ENCODE measurements at places on chromosomes 4 and X. TPM values are rescaled to one million over a fixed set of nuclear protein-coding genes. Genes with fewer than 3 reads are reported as not detected.

GRCh38 chr4:158714937-158715336 lies 8.3 kb downstream of the PPID start:
- no peak for DNase-seq

DNA sequence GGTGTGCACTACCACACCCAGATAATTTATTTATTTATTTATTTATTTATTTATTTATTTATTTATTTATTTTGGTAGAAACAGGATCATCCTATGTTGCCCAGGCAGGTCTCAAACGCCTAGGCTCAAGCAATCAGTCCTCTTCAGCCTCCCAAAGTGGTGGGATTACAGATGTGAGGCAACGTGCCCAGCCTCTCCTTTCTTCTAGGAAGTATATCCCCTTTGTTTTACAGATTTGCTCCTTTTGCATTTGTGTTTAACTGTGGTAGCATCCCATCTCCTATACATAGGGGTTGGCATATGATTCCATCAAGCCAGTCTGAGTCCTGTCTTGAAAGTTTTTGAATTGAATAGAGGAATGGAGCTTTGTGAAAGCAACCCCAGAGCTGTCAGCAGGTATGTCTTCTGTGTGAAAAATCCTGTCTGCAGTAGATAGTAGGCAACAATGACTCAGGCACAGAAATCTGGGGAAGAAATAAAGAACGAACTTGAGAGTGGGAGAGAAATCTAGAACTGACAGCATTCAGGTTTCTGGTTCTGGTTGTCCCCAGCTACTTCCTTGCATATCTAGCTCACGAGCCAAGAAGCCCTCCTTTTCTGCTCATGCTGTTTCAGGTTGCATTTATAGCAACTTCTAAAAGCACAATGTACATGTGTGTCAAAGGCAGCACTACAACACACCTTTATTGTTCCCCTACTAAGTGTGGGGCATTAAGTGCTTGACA lies 113.7 kb upstream of the LSM6 start:
- no peak for DNase-seq

GPR173 gene
- 2.2 TPM for total RNA-seq

DNA sequence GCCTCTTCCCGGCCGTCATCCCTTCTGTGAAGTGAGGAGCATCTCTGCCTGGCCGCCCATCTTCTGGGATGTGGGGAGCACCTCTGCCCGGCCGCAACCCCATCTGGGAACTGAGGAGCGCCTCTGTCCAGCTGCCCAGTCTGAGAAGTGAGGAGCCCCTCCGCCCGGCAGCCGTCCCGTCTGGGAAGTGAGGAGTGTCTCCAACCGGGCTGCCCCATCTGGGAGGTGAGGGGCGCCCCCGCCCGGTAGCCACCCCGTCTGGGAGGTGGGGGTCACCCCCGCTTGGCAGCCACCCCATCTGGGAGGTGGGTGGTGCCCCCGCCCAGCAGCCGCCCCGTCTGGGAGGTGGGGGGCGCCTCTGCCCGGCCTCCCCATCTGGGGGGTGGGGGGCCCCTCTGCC lies 142.3 kb downstream of the LAS1L start:
- no peak for DNase-seq

- no peak for DNase-seq
These were observed 125.1 kb downstream of the ARX start for GRCh38 chrX:24890677-24891076.

DNA sequence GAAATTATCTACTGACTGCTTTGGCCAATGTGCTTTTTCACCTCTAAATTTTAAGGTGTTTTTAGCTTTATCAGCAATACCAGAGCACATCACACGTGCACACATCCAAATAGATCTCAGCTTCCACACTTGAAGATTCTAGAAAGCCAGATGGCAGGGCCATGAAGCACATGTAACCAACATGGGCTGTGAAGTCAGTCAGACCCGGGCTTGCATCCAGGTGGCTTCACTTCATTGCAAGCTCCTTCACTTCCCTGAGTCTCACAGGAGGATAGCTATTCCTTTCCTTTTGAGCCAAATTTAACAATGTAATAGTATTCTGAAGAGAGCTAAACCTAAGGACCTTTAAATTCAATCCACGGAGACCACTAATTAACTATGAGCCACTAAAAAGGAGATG lies 86.5 kb downstream of the SH3RF1 start:
- DNase-seq, result no peak

DNA sequence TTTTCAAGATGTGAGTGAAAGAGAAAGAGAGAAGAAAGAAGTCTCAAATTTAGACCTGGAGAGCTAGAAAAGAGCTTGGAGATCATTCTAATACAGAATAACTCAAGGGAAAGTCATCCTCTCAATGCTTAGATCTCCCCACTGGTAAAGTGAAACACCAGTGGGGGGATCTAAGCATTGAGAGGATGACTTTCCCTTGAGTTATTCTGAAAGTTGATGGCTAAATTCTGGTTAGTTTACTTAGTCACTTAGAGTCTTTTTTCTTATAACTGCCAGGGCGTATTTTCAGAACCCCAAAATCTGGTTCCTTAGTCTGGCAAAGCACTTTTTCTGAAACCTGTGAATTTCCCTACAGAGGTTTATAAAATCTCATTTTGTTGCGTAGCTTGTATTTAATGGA lies 198.6 kb downstream of the ARHGAP24 start:
- no peak for DNase-seq

DNA sequence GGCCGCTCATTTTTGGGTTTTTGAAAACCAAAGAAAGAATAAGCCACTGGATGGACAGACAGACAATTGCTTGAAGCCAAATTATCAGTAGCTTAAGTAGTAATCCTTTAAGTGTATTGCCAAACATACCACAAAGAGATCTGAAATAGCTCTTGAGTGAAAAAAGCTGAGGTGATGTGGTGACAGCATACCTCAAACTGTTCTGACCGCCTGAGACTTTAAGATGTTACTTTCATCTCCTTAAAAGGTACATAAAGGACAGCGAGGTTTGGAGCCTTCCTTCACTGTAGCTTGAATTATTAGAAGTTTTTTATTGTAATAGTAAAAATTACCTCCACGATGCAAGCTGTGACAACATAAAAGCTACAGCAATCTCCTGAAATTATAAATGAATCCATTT lies 271.5 kb upstream of the FAM241A start:
- DNase-seq, result no peak

- DNase-seq, result no peak
These were observed 124.5 kb upstream of the PLAC1 start for GRCh38 chrX:134782796-134783195.

DNA sequence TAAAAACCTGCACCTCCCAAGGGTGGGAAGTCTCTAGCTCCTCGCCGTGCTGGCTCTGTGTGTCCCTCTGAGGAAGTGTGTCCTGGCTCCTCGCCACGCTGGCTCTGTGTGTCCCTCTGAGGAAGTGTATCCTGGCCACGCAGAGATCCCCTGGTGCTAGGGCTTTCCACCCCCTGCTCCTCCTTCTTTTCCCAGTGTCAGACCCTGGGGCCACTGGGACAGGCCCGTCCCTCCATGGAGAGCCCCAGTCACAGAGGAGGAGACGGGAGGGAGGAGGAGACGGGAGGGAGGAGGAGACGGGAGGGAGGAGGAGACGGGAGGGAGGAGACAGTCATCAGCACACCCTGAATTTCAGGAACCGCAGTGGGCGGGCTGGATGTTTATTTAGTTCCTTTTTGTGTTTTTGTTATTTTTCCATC lies 53.8 kb upstream of the HGFAC start:
- no peak for DNase-seq

DNA sequence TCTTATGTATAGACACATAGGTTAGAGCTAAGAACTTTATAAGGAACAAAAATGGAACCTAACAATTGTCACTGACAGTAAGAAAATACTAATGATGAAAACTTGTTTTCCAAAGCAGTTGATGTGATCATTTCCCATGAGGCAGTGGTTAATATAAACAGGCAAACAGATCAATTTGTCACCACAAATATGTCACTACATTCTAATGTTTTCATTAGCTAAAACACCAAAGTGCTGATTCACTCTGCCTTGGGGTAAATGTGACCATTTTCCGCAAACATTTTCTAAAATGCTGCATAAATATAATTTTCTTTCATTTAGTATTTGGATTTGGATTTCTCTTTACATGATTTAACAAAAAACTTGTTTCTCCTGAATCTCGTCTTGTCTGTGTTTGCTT lies 408.9 kb upstream of the CTSO start:
- DNase-seq, result no peak

MAGEH1 gene
- total RNA-seq, result 31.9 TPM

- DNase-seq, result no peak
These were observed 249.1 kb upstream of the BMP3 start for GRCh38 chr4:80781431-80781830.

TKTL2 gene
- total RNA-seq, result not detected

GRCh38 chr4:152510349-152511147 lies 25.3 kb downstream of the FBXW7 start:
- no peak for DNase-seq

DNA sequence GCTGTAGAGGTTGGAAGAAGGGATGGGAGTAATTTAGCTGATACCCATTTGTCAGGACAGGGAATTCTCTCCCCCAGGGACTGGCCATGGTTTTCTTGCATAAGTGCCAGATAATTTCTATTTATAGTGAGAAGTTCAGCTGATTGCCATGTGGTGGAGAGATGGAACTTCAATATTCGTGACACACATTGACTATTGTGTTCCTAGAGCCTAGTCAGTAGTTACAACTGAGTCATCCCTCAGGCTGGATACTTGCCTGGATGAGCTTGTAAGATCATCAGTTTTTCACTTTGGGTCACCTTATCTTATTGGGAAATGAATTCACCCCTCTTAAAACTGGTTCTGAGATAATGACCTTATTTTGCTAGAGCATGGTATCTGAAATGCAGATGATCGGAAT lies 32.2 kb downstream of the CFAP299 start:
- DNase-seq, result no peak

GRCh38 chr4:148618856-148619255 lies 176.6 kb upstream of the NR3C2 start:
- DNase-seq, result no peak

ARHGAP4 gene
- 36.6 TPM for total RNA-seq

Measured in vagina (tissue), 2 donors.